Amniotic stem cell (primary cell): ENCODE measurements at places on chromosomes 5 and 9.

DNA sequence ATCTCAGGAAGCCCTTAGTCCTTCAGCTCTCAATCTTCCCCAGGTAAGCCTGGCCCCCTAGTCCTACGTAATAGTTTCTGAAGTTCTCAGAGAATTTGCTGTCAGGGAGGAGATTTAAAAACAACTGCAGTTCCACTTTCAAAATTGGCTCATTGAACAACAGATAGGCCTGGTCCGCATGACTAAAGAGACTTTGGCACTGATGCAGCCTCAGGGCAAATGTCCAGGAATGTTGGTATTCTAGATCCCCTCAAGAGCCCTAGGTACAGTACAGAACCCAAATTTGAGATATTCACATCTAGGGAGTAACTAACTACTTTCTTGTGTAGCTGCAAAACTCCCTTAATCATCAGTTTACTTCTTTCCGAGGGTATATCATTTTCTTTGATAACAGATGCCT is 162.8 kb downstream of the GABRG2 start:
- no peak for DNase-seq

DNA sequence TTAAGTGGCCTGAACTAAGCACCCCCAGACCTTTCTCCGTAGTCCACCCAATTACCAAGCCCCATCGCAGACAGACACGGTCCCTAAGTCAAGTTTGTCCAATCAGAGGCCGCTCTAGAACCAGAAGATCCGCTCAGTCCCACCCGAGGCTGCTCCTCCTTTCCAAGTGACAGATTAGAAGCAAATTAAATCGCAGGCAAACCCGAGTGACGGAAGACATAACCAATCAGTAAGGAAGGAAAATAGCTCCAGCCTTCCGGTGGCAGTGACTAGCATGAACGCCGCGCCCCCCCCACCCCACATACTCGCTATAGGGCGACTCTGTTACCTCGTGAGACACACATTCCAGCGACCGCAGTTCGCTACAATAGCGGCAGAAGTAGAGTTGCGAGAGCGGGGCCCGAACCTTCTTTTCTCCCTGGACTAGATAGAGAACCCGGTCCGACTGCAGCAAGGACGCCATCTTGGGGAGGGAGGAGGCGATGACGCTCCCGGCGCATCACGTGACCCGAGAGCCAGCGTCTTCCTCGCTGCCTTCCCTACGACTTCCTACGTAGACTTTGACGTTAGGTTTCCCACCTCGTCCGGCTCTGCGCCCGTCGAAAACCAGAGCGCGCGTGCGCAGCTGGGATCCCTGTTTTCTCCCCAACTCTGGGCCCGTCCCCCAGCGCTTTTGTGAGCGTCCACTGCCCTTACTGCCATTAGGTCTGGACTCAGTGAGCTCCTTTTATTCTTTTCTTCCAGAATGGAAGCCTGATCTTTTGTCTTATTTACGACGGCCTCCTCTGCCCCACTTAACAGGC is at the start of gene DCTN4:
Gene DCTN4 (minus strand): TSS at position 487 of the 803 bp plus-strand sequence. CDS start 24 bp downstream, at position 463.
- peak; percentile 98 for DNase-seq

DNA sequence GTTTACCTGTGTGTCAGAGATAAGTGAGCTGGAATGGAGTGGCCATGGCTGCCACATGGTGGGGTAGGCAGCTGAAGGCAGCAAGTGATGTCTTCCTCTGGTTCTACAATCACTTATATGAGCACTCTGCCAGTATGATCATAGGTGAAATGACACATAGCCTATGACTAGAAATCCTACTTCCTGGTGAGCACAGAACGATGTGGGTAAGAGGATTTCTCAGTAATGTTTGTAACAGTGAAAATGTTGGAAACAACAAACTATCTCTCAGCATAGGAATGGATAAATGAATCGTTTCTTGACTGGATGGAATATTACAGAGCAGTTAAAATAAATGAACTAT is 187.0 kb upstream of the S1PR3 start:
- no peak for DNase-seq

DNA sequence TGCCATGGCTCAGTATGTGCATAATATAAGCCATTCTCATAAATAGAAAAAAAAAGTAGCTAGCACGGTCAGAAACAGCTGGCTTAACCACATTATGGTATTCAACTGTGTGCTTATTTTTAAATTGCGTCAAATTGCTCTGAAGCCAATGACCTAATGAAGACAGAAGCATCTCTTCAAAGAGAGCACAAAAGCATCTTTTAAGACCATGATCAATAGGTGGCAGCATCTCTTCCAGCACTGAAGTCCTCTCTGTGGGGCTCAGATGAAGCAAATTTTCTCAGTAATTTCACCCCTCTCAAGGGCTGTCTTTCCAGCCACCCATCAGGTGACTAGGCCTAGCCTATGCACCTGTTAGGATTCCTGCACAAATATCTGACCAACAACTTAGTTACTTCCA is 251.4 kb downstream of the GLIS3 start:
- DNase-seq: peak; percentile 14

DNA sequence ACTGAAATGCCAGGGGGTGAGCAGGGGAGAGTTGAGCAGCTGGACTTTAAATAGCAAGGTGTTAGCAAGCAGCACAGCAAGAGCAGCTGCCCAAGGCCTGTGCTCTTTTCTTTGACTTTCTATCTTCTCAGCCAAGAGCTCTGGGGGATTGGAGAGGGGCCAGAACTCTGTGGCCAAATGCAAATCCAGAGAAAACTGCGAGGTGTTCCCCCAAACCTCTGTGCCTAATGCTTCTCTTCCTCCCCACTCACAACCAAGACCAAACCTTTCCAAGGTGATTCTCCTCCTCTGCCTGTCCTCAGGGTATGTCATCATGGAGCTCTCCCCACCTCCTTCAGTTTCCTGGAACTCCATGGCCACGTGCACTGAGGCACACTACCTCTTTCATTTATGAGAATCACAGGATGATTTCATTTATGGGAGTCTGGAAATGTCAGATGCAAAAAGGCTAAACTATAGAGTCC is 118.7 kb upstream of the WWC1 start:
- DNase-seq: no peak

DNA sequence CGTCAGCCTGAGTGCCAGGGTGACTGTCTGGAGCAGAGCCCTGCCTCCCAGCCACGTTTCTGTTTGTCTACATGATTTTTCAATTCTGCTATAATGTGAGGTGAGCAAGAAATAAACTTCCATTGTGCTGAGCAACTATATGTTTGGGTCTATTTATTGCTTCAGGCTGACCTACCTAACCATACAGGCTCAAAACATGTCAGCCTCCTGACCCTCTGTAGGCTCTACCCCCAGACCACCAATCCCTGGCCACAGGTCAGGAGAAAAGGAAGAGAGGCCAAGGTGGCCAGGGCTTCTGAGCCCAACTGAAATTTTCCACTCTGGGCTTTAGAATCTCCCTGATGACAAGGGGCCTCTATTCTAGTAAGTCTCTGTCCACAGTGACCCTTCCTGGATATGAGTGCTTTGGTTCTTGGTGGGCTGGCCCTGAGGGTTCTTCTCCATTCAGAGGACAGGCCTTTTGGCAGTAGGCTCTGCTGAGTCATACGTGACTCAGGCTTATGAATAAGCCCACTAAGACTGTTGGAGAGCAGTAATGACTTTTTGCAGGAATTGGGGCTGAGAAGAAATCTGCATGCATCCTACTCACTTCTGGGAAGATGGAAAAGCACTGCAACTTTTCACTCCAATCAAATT is 117.2 kb upstream of the TBCA start:
- peak; percentile 85 for DNase-seq

GRCh38 chr9:129240581-129241211 is 62.6 kb upstream of the IER5L start:
- no peak for DNase-seq

- no peak for DNase-seq
Observed at GRCh38 chr9:128203707-128204551, 750 bp downstream of the DNM1 start.

DNA sequence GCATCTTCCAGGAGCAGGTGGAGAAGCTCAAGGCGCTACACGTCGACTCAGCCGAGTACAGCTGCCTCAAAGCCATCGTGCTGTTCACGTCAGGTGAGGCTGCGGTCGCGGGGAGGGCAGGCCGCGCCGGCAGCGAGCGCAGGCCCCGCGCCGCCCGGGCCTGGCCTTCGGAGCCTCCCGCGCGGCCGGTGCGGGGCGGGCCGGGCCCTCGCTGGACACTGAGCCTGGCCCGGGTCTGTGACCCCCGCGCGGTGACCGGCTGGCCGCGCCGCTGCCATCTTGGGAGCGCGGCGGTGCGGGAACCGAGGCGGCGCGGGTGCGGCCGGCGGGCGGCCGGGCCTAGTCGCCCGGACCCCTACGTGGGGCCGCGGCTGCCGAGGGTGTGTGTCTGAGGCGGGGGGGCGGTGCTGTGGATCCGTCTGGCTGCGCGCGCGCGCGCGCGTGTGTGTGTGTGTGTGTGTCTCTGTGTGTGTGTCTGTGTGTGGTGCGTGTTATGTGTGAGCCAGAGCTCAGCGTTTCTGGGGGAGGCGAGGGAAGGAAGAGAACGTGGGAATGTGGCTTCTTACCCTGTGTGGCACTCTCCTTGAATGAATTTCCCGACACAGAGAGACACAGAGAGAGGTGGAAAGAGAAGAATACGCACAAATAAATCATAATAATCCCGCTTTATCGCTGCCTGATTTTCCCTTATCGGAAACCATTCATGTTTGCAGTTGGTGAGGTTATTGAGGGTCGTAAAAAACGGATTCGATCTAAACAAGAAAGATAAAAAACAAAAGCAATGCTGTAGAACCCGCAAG is 5.5 kb downstream of the NR2F1 start:
- no peak for DNase-seq

- DNase-seq: no peak
Observed at GRCh38 chr5:174547814-174548213, 176.6 kb upstream of the MSX2 start.

DNA sequence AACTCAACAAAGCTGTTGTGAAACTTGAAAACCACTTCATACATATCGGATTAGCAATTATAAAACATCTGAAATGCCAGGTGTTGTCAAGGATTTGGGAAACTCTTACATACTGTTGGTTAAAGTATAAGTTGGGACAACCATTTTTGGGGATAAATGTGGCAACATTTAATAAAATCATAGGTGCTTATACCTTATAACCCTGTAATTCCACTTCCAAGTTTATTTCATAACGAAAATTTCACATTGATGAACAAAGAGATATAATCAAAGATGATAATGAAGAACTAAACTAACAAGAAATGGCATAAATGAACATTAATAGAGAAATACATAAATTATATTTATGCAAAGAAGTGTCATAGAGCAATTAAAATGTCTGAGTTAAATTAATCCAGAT is 54.3 kb downstream of the ANKRD55 start:
- no peak for DNase-seq

DNA sequence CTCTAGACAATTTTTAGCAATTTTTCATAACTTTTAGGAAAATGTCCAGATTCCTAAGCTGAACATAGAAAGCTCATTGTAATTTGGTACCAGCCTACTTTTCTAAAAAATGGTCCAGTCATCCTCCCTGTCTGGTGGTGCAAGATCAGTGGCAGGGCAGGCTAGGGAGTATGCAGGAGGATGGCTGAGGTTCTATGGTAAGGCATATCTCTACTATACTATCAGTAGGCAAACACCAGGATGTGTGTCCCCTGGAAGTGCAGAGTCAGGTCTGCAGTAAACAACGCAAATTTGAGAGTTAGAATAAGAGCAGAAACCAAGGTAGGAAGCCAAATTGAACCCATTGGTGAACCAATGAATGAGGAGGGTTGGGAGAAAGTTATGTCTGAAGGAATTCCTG is 22.8 kb upstream of the RFX3 start:
- DNase-seq: no peak

- DNase-seq: no peak
Observed at GRCh38 chr5:124134941-124135340, 611.5 kb downstream of the ZNF608 start.

DNA sequence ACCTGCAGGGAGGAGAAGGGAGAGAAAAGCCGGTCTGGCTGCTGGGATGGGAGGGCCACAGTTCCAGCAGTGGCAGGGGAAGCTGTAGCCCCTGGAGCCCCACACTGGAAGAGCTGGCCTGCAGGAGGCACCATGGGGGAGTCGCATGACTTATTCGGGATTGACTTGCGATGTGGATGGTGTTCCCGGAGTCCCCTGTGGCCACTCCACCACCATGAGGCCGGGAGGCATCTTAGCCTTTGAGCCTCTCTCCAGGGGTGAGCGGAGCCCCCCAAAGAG is 92.0 kb downstream of the KCNT1 start:
- DNase-seq: no peak

DNA sequence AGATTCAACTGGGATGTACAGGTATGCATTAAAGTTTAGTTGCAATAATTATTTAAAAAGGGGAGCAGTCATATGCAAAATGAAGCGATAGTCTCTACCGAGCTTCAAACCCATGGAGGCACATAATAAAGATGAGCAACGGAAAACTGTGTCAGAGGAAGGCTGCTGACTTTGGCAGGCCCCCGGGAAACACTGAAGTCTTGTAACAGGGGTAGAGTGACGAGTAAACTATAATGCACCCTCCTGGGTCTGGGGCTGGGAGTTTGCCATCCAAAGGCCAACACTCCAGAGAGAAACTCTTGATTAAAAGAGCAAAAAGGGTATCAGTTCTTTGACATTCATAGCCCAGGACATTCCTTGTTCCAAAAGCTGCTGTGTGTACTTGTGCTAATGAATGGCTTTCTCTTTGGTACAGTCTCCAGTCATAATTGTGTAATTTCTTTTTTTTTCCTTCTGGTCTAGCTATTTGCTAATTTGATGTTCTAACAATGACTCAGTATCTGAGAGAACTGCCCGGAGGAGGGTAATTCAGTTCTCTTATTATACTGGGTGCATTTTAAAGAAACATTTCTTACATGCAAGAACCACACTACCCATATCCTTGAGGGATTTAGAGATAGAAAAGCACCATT is 59.2 kb downstream of the TNC start:
- peak; percentile 47 for DNase-seq

DNA sequence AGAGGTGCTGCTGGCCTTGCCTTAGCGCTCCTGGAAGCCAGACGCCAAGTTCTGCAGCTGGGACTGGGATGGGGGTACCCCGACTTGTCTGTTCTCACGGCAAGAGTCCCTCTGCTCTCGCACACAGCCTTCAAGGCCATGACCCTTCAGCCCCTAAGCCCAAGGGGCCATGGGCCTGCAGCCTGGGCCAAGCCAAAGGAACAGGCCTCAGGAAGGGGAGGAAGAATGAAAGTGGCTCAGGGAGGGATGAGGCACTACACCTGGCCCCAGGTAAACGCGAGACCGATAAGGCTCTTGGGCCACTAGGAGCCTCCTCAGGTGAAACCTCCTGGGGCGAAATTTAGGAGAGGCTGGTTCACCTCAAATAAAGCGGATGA is 3.9 kb downstream of the EBF1 start:
- DNase-seq: no peak

DNA sequence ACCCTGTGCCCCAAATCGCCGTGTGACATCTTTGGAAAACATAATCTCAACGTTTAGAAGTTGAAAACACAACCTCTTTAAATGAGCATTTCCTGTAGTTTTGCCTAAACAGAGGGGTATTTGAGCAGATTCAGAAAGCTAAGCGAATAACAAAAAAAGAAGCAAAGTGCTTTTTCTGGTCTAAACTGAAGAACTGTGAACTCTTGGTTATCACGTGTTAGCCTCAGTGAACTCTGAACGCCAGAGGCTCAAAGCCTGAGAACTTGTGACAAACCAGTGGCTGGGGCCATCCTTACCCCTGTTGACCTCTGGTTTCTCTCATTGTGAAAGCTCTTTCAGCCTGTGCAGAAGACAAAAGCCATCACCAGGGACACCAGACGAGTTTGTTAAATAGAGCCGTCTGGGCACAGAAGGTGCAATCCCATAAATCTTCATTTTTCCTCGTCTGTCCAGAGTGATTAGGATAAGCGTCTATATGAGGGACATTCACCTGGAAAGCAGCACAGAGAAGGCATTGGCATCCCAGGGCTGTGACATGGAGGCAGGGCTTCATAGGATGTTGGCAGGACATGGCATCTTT is 61.4 kb upstream of the ICE1 start:
- DNase-seq: no peak
